Endothelial cell of coronary artery (primary cell): ENCODE measurements at places on chromosomes 1 and 21. TPM values are rescaled to one million over a fixed set of nuclear protein-coding genes. Genes with fewer than 3 reads are reported as not detected.

LCE3E gene
- total RNA-seq, result not detected in 2 replicates

MYOG gene
- not detected in 2 replicates for total RNA-seq

TSNAX gene
- total RNA-seq, result 31.3 and 33.0 TPM in 2 replicates

PLEKHG5 gene
- 40.2 and 52.5 TPM in 2 replicates for total RNA-seq

NHLH1 gene
- under 0.01 TPM in 1 of 2 replicates, not detected in the other for total RNA-seq

OR6K3 gene
- not detected in 2 replicates for total RNA-seq

RAP1GAP gene
- total RNA-seq, result 0.09 and 0.18 TPM in 2 replicates

OPTC gene
- total RNA-seq, result not detected in 2 replicates

SLC1A7 gene
- 0.09 TPM in 1 of 2 replicates, not detected in the other for total RNA-seq
